H7 (cell line): ENCODE measurements at places on chromosomes 7 and 10.

GRCh38 chr10:114822444-114823076 is 980 bp downstream of the FHIP2A start:
- DNase-seq = peak; percentile 73

GRCh38 chr10:3783682-3784432 is 1.2 kb downstream of the KLF6 start:
- peak; percentile 75 for DNase-seq

- no peak for DNase-seq
Measured at GRCh38 chr7:135673360-135673706, 11.0 kb downstream of the STMP1 start.

DNA sequence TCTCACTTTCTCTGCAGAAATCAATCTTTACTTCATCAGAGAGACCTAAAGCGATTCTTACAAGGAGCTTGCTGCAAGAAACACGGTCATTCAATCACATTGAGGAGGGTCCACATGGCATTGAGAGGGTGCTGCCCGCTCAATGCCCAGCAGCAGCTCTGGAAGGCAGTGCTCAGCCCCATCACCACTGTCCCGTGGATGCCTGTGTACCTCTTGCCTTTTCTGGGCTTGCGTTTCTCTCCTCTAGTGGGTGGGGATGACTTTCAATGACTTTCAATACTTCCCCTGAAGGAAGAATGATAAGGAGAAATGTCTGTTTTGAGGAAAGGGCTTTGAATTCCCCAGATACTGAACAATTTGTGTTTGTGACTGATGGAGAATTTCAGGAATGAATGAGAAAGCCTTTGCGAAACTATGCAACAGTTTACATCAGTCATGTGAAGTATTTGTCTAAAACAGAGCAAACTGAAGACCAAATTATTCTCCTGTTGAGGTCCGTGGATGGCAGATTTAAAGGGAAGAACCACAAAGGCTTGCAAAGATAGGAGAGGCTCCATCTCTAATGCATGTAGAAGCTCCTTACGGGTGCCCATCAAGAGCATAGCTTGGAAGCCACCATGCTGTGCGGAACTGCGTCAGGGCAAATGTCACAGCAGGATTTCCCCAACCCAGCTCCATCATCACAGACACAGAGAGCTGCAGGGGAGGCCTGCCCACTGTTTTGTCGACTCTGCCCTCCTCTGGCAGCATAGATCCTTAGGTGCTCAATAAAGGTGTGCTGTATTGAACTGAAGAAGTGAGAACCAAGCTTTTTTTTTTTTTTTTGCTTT is 6.6 kb upstream of the ZNF22 start:
- DNase-seq = no peak

GRCh38 chr7:36809510-36809909 is 85.2 kb upstream of the AOAH start:
- DNase-seq = no peak

- no peak for DNase-seq
Measured at GRCh38 chr10:89175816-89176215, 31.3 kb downstream of the CH25H start.

- peak; percentile 96 for DNase-seq
Measured at GRCh38 chr7:519484-520390, at the start of gene PDGFA. TSS of gene PDGFA (minus strand) at chr7:519846. CDS start at chr7:519001, 845 bp downstream.
